ENCODE measurements at places on chromosomes 4 and X.

DNA sequence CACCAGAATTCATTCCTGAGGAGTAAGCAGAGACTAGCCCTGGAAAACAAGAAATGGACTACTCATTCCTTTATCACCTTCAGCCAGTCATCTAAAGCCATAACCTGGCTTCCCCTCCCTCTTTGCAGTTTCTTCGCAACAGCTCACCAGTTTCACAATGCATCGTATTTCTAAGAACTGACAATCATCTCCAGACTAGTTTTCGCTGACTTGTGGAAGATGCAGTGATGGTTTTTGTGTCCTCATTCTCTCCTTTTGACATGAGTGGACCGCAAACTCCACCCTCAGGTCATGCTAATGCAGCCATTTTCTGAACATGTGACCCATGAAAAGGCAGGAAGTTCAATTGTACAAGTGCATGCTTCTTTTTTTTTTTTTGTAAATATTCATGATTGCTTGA lies 1203.5 kb downstream of the PCDH7 start:
- no peak for DNase-seq

- peak; percentile 10 for DNase-seq
Observed at GRCh38 chrX:70132877-70133302, 357 bp upstream of the IGBP1 start.

DNA sequence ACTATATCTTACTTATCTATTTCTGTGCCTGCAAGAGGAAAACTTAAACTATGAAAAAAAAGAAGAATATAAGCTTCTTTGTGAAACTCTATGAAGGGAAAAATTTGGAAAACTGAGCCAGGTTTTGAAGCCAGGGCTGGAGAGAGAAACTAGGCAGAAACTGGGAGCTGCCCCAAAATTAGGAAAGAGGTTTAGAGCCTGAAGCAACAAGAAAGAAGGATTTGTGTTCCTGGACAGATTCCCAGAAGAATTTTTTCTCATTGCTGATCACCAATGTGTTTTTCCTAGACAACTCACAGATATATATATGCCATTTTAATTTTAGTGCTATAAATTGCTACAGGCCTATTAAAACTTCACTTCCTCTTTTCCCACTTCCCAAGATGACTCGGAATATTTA lies 245.0 kb upstream of the GEMIN8 start:
- DNase-seq: no peak

GRCh38 chr4:188370777-188371176 lies 231.5 kb downstream of the TRIML1 start:
- no peak for DNase-seq

GRCh38 chrX:40310016-40310415 lies 212.3 kb upstream of the BCOR start:
- no peak for DNase-seq

DNA sequence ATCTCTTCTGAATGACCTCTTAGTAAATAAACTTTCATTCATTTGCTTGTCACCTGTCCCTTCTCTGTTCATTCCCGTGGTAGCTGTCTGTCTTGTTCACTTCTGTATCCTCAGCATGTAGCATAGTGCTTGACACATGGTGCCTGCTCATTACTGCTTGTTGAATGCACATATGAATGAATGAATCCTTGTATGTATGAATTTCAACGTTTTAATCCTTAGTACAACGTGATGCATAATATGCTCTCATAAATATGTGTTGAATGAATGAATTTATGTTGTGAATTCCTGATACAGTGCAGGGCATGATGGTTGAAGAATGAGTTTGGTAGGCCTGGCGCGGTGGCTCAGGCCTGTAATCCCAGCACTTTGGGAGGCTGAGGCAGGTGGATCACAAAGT lies 3.0 kb downstream of the TLR10 start:
- DNase-seq: no peak

DNA sequence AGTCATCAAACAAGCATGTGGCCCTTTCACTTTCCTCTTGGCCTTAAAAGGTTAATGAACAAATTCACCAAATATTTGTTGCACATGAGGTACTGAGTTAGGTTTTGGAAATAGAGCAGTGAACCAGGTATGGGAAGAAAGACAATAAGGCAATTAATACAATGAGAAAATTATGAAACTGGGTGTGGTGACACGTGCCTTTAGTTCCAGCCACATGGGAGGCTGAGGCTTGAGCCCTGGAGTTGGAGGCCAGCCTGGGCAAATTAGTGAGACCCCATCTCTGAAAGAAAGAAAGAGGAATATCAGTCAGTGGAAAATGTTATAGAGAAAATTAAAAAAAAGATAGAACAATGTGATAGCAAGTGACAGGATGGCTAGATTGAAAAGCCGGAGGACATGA lies 8.1 kb downstream of the PHEX start:
- DNase-seq: no peak

DNA sequence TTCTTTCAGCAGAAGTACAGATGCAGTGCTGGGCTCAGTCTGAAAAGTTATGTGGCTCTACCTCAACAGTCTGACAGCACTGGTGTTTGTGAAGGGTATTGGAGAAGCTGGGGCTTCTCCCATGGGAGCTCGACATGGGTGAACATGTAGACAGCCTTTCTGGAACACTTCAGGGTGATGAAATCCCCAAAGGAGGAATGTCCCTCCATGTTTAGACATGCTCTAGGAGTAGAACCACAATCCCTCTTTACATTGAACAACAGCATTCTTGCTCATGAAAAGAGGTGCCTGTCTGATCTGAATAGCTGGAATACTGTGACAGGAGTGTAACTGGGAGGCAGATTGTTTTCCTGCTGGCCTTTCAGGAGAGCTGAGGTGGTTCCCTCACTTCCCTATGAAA lies 53.8 kb upstream of the NAP1L2 start:
- DNase-seq: no peak

GRCh38 chrX:125004799-125005198 lies 314.9 kb upstream of the TEX13C start:
- DNase-seq: no peak

GRCh38 chr4:128141866-128142265 lies 80.8 kb downstream of the LARP1B start:
- no peak for DNase-seq

DNA sequence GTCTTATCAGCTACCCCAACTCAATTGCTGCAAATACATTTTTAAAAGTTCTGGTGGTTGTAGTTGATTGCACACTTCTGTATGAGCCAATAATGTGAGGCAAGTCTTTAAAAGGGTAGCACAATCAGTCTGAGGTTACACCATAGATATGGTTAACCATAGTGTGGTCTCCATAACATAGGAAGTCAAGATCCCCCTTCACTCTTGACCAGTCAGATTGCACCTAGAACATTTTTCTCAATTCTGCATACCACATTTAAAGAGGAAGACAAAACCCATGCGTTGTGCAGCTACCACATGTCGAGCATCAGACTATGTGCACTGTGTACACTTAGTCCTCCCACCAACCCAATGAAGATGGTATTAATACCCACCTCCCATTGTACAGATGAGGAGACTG lies 26.5 kb upstream of the CYBB start:
- DNase-seq: no peak

- DNase-seq: no peak
Observed at GRCh38 chr4:162075726-162076125, 88.1 kb downstream of the FSTL5 start.

DNA sequence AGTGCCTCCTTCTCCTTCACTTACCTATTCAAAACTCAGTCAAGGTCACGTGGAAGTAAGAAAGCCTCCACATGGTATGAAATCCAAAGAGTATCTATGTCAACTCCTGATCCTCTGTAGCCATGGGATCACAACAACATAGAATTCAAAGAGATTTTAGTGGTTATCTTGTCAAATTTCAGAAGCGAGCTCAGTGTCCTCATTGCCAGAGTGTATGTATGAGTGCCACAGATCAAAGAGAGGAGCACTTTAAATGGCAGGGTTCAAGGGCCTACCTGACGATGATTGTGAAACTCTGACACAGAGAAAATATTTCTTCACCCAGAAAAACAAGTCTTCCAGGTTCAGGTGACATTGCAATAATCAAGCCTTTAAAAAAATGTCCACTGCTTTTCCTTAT lies 1.2 kb upstream of the ACE2 start:
- no peak for DNase-seq

DNA sequence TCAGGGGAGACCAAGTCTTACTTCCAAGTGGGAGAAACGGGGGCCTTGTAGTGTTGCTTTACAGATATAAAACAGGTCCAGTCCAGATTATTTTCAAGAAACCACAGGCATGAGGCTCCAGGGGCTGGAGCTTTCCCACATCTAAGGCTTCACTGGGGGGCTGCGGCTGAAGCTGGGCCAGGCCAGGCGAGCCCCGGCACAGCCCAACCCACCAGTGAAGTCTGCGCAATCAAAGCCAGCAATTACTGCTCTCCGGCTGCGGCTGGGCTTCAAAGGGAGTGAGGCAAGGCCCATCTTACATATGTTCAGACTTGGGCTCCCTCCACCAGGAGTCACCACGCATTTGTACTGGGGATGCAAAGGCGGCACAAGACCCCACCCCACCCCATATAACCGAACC lies 61.7 kb downstream of the HADH start:
- DNase-seq: no peak

- no peak for DNase-seq
Observed at GRCh38 chr4:110354460-110354859, 121.5 kb upstream of the ENPEP start.

DNA sequence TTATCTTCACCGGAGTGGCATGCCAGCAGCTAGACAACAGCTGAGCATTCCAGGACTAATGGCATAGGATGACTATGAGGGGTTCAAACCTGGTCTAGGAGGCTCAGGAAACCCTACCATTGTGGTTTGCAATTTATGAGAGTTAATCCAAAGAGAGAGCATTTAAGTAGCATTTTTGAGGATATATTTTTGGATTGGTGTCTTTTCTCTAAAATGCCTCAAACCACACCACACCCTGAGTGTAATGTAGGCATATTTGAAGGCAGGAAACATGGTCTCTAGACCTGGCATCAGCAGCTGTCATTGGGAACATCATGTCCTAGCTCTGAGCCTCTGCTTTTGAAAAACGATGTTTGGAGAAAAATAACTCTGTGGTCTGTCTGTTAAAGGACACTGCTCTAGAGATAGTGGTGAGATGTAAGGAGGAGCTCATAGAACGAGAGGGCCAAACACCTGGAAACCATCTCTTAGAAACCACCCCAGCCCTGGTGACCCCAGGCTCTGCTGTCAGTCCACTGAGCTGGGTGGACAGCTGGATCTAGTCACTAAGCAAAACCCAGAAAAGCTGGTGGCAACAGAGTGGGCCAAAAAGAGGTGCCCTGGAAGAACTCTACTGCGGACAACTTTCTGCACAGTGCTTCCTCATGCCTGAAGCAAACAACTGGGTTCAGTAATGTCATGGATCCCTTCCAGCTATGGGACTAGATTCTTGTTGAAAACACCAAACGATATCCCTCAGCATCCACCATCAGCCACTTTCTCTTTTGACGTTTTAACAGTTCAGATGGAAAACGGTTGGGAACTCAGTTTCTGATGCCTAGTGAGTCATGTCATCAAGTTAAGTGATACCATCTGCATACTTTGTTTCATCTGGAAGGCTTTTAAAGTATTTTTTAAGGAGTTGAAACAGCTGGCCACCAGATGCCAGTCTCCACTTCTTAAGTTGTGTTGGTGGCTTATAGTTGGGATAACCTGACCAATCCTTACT lies 100.2 kb upstream of the C1QTNF7 start:
- no peak for DNase-seq

GRCh38 chr4:29058531-29058930 lies 1661.6 kb upstream of the PCDH7 start:
- DNase-seq: no peak

- DNase-seq: no peak
Observed at GRCh38 chr4:173801361-173801760, 271.3 kb upstream of the HAND2 start.

DNA sequence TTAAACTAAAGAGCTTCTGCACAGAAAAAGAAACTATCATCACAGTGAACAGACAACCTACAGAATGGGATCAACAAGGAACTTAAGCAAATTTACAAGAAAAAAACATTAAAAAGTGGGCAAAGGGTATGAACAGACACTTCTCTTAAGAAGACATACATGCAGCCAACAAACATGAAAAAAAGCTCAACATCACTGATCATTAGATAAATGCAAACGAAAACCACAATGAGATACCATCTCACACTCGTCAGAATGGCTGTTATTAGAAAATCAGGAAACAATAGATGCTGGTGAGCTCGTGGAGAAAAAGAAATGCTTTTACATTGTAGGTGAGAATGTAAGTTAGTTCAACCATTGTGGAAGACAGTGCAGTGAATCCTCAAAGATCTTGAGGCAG lies 27.8 kb downstream of the PAPSS1 start:
- no peak for DNase-seq

DNA sequence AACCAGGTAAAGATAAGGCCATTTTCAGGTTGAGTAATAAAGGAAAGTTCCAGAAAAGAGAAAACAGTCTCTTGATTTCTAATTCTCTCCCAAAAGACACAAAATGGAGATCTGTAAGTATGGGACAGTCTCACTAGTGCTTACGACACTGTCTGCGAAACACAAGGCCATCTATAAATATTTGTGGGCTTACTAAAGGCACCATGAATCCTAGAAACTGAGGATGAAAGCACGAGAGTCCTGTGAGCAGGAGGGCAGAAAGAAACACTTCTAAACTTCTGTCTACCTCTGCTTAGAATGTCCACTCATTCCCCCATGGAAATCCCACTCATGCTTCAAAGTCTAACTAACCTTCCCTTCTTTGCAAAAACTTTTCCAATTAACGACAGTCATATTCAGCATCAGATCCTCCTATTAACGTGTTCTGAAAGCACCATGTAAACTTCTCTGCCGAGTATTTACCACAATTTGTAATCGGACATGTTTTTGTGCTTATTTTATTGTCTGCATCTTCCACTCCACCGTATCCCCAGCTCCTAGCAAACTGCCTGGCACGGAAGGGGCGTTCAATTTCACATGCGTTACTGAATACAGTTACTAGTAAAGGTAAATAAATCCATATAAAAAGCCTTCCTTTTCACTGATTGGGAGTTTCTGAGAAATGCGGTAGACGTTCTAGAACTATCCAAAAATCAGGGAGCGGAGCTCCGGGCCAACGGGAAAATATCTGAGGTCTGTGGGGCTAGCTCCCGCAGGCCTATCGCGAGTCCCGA lies 665 bp downstream of the PSMD10 start:
- peak; percentile 10 for DNase-seq

DNA sequence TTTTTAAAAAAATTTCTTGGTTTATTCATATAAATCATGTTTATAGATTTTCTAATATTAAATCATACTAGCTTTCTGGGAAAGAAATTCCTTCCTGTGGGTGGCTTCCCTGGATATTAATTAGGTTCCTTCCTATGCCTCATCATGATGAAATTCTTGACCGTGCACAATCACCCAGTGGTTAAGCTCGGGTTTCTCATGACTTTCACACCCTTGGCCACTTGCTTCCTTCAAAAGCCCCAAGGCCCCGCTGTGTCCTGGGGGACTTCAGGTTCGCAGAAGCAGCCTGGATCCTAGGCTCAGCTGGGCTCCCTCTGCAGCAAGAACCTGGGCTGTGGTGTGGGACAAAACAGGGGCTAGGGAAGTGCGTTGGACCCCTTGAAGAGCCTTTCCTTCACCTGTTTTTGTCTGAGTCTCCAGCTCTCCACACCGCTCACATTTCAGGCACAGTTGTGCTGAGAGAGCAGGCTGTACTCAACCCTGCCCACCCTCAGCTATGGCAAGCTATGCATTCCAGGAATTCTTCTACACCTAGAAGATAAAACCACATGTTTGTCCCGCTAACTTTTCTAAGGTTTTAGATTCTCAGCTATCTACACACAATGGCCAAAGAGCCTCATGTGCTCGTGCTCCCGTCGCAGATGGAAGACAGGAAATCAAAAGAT lies 48.9 kb upstream of the TMSB15B start:
- no peak for DNase-seq

Measured in right renal cortex interstitium (tissue), 3 donors.